H4 (cell line): ENCODE measurements at places on chromosomes 5 and 9. TPM values are rescaled to one million over a fixed set of nuclear protein-coding genes. Genes with fewer than 3 reads are reported as not detected.

DNA sequence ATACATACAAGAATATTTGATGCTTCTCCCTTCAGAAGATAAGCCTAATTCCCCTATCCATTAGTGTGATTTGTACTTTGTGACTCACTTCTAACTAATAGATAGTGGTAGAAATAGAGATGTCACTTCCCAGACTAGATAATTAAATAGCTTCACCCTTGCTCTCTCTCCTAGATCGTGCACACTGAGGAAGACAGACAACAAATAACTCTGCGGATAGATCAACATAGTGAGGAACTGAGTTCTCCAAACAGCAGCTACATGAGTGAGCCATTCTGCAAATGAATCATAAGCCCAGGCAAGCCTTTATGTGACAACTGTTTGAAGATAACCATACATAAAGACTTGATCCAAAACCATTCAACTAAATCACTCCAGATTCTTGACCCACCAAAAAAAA is 1083.4 kb upstream of the C9orf72 start:
- no peak for DNase-seq

- no peak for DNase-seq
Observed at GRCh38 chr9:70589571-70590314, 175.3 kb upstream of the KLF9 start.

DNA sequence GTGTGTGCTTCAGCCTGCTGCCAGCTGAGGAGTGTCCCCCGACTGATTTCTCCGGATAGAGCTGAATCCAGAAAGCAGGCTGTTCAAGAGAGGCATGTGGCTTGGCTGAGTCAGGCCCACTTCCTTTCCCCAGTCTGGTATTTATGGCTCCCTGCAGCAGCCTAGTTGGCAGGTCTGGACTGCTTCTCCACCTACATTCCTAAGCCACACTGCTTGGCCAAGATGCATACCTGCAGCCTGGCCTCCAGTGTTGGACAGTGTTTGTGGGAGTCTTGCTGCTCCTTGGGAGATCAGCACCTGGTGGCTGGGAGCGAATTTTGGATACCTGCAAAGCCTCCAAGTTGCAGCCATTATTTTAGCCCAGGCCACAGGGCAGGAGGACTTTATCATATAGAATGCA is 670.8 kb downstream of the ACTL7B start:
- peak; percentile 32 for DNase-seq

DNA sequence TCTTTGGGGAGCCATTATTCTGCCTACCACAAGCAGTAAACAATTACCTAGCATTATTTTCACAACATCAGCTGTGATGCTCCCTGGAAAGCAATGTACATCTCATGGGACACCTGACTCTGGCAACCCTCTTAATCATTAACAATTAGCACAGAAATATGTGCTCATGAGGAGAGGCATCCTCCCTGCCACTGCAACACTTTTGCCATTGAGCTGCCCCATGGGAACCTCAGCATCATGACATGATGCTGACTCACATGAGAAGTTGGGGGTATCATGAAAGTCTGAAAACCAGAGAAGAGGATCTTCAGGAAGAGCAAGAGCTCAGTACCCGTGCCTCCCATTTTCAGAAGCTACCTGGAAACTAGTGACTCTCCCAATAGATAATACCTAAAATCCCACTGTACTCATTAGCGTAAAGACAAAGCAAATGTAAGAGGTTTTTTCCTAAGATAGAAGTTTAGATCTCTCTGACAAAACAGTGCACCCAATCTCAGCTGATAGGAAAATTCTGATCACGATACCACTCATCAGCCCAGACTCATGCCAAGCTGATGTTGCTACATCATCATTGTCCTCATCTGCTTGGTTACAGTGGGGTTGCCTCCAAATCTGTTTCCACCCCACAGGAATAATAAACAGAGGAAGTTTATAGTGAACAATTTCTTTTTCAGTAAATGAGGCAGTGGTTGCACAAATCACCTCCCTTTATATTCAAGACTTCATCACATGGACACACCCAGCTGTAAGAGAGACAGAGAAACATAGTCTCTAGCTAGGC is 244.5 kb downstream of the NR2F1-AS1 start:
- DNase-seq = no peak

DNA sequence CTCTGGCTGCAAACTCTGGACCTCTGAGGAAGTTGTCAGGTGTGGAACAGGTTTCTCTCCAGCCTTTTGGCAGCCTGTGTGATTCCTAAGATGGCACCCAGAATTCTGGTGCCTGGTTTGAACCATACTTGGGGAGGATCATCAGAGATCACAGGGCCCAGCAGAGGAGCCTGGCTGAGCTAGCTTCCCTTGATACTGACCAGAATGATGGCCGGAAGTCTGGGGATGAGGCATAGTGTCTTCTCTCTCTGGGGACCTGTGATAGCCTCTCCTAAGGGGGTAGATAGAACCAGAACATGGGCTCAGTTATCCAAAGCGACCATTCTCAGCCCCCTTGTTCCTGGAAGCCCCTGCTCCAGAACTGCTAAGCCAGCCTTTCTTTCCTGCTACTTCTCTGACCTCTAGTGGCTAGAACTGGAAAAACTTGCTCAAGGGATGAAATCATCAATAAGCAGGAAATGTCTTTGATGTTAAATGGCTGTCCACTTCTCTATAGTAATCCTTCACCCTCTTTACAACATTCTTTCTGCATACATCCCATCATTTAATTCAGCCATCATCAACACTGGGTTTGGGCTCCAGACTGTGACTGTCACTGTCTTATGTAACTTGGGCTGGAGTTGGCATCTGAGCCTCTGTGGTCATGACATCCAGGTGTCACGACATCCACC is 55.1 kb downstream of the C9orf152 start:
- peak; percentile 30 for DNase-seq

Gene TNFSF8
- total RNA-seq = not detected in 2 replicates

Gene FGFR4
- total RNA-seq = 11.4 and 16.9 TPM in 2 replicates

Gene C5orf15
- 141 and 166 TPM in 2 replicates for total RNA-seq

- peak; percentile 73 for DNase-seq
Observed at GRCh38 chr9:113548221-113549041, 84.9 kb downstream of the RGS3 start.

GRCh38 chr5:135137146-135137915 is 103.3 kb upstream of the PITX1 start:
- no peak for DNase-seq

DNA sequence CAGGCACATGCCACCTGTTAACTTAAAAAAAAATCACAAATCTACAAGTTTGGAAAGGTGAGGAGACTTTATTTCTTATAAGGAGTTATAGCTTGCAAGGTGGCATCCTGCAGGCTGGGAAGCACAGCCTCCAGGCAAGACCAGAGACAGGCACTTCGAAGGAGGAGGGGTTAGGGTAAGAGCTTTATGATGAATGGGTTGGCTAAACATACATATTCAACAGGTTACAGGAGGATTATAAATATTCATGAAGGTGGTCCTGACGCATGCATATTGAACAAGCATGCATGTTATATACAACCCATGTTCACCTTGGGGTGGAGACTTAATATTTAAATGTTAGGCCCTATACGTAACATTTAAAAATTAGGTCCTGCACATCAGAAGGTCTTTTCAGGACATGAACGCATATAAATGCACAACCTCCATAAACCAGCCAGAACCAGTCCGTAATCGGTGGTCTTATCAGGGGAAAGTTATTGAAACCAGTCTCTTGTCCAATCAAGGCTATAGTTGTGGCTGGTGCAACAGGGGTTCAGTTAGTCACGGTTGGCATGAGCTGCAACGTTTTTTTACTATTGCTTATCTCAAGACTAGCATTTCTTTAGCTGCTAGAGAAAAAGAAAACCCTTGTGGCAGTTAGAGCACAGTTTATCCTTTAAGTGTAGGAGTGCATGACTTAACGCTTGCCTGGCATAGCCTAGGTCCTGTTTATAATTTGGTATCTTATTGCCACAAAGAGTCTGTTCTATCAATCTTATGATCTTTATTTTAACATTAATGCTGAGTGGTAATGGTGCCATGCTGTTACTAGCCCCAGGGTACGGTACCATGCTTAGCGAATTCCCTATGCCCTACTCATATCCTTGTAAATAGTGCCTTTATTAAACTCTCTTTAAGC is 72.7 kb downstream of the C9orf57 start:
- DNase-seq = peak; percentile 86
